ENCODE measurements at places on chromosomes 12 and 14. TPM values are rescaled to one million over a fixed set of nuclear protein-coding genes. Genes with fewer than 3 reads are reported as not detected.

Gene AQP6
- polyA plus RNA-seq: not detected

Gene OVCH1
- 0.22 TPM for polyA plus RNA-seq

DNA sequence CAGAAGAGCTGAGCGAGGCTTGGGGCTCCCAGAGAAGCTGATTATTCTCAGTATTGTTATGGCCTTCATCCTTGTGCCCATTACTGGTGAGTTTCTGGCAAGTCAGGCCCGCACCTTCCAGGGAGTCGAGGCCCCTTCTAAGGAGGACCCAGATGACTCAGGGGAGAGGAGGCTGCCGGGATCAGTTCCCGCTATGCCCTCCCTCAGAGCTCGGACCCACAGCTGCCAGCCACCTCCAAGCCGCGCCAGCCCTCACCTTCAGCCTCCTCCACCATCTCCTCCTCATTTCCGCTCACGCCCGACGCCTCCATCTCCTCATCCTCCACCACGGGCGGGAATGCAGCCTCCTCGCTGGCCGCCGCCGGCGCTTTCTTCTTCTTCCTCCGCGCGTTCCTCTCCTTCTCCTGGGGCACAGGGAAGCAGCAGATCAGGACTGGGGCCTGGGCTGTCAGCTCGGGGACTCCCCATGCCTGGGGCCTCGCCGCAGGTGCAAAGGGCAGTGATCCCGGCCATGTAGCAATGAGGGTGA, 83.2 kb downstream of the RFLNA start:
- DNase-seq: no peak

GRCh38 chr14:68219407-68219806, 399.8 kb downstream of the RAD51B start:
- DNase-seq: no peak

DNA sequence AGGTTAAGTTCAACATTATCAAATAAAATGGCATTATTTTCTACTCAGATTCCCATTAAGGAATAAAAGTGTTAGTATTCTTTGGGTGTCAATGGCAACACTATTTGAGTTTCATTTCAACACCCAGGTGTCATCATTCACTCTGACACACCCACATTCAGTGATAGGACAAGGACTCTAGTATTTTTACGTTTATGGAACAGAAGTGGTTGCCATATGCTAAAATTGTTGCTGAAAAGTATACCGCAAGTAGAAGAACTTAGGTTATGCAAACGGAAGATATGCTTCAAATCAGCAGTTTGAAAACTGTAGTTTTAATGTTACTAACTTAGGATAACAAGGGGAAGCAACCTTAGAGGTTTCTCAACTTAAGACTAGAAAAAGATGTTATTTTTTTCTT, 20.0 kb upstream of the SGPP1 start:
- no peak for DNase-seq

DNA sequence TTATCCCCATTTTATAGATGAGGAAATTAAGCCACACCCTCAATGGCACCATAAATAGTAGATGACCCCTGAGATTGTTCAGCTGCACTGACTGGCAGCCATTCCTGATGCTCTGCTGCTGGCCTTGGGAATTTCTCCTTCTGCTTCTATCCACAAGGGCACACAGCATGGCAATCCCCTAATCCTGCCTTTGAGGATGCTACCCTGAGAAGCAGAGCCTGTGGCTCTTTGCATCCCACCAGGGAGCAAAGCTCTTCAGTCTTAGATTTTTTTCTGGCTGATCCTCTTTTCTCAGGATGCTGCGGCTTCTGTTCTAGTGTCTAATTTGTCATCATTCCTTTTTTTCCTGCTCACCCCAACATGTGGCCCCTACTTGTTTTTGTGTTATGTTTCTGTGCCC, 114.8 kb downstream of the TMX1 start:
- no peak for DNase-seq

DNA sequence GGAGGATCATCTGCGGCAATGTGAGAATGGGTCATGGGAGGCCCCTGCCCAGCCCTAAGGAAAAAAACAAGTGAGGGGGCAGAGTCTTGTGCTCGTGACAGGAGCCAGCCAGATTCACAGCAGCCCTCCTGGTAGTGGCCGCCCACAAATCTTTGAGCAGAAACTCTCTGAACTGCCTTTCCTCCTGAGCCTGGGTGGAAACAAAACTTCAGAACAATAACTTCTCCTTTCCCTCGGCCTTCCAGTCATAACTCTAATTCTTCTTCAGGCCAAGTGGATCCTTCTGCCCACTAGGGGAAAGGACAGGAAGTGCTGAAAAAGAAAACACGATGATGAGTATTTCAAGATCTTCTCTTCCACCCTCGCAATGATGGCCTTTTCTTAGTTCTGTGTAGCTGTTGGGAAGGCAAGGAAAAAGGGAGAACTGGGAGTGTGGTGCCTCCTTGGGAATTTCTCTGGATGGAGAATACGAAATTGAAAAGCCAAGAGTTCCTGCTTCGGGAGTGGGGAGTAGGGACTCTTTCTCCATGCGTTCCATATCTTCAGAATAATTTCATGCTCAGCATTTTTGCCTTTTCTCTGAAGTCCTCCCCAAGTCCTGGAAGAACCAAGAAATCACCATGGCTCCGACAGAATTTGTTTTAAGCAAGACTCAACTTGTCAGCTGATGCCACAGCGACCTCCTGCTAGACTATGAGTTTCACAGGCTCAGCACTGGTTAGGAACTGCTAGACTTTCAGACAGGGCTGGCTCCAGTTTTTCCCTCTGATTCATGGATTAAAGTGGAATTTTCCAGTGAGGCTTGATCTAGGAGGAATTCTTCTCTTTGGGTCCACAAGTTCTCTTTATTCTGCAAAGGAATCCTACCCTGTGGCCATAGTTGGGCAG, 188.9 kb downstream of the CAND1 start:
- no peak for DNase-seq

- DNase-seq: no peak
These were observed 5.0 kb upstream of the HOXC9 start for GRCh38 chr12:53995002-53995377.

GRCh38 chr12:120581998-120582397, 796 bp upstream of the POP5 start:
- no peak for DNase-seq

DNA sequence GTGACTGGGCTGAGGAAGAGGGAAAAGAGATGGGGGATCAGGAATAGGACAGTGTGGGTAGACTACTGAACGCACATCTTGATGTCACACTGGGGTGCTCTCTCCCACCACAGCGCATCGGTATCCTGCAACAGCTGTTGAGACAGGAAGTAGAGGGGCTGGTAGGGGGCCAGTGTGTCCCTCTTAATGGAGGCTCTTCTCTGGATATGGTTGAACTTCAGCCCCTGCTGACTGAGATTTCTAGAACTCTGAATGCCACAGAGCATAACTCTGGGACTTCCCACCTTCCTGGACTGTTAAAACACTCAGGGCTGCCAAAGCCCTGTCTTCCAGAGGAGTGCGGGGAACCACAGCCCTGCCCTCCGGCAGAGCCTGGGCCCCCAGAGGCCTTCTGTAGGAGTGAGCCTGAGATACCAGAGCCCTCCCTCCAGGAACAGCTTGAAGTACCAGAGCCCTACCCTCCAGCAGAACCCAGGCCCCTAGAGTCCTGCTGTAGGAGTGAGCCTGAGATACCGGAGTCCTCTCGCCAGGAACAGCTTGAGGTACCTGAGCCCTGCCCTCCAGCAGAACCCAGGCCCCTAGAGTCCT, 6.9 kb downstream of the C1QL4 start:
- no peak for DNase-seq

GRCh38 chr12:105427883-105428282, 97.4 kb downstream of the C12orf75 start:
- DNase-seq: no peak

DNA sequence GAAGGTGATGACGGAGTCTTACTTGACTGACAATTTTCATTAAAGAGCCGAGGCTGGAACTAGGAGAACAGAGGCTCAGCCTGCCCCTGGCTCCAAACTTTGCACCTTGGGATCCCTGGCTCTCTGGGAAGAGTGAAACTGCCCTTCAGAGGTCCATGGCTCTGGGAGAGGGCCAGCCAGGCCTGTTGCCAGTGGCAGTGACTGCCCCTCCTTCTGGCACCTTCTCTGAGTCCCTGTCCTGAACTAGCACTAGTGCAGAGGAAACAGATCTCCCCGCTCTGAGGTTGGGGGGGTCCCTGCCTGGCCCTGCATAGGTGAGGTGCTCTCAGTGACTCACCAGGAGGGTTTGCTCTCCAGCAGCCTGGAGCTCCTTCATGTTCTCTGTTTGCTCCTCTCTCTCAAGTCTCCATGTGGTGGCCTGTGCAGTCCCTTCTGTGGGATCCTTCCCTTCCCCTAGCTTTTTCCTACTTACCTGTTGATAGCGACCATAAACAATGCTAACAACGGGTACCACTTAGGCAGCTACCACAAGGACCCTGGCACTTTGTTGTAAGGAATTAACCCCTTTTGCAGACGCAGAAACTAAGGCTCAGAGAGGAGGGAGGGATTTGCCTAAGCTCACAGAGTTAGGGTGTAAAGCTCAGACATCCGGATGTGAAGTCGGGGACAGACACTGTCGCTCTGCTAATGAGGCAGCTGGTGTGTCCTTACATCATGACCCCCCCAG, 22.4 kb downstream of the FAM222A start:
- no peak for DNase-seq

- DNase-seq: no peak
These were observed 162.5 kb downstream of the C12orf50 start for GRCh38 chr12:87866578-87867292.

DNA sequence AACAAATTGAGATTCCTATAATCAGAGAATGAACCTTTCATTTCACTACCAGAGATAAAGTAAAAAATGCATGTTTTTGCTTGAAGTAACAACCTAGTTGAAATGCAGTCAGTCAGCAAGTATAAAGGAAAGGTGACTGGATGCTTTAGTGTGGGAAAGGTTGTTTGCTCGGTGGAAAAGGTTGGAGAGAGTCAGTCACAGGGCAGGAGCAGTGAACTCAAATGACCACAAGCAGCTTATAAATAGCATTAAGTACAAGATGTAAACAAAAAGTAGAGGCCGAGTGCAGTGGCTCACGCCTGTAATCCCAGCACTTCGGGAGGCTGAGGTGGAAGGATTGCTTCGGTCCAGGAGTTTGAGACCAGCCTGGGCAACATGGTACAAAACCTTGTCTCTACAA, 98.1 kb upstream of the FGD4 start:
- DNase-seq: no peak

DNA sequence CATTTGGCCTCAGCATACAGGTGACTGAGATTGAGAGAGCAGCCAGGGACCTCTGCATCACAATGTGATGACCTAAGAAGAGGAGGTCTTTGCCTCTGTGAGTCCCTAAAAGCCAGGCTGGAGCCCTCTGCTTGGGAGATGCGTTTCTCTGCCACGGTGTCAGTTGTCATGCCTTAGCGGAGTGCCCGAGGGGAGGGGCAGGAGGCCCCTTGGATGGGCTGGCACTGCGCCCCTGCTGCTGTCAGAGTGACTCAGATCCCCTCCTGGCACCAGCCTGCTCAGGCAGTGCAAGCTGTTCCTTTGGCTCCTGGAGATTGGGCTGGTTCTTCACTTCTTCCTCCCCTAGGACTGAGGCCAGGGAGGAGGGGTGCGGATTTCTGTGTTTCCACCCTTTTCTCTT, 64.9 kb upstream of the KCNA5 start:
- DNase-seq: no peak

GRCh38 chr14:36507847-36508417, 12.1 kb downstream of the NKX2-1 start:
- DNase-seq: no peak

- DNase-seq: no peak
These were observed 24.9 kb downstream of the VPS37B start for GRCh38 chr12:122870867-122871664.

DNA sequence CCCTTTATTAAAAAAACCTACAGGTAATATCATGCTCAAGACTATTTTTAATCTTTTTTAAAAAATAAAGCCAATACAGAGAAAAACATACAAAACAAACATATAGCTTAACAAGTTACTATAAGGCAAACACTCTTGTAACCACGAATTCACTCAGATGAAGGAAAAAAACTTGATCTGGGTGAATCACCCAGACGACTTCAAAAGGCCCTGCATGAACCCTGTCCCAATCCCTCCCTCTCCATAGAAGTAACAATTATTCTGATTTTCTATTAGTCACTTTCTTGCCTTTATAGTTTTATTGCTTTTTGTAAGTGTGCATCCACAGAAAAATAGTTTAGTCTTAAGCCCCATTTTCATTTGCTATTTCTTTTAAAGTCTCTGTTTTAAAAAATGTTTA, 72.6 kb downstream of the LRP6 start:
- no peak for DNase-seq

DNA sequence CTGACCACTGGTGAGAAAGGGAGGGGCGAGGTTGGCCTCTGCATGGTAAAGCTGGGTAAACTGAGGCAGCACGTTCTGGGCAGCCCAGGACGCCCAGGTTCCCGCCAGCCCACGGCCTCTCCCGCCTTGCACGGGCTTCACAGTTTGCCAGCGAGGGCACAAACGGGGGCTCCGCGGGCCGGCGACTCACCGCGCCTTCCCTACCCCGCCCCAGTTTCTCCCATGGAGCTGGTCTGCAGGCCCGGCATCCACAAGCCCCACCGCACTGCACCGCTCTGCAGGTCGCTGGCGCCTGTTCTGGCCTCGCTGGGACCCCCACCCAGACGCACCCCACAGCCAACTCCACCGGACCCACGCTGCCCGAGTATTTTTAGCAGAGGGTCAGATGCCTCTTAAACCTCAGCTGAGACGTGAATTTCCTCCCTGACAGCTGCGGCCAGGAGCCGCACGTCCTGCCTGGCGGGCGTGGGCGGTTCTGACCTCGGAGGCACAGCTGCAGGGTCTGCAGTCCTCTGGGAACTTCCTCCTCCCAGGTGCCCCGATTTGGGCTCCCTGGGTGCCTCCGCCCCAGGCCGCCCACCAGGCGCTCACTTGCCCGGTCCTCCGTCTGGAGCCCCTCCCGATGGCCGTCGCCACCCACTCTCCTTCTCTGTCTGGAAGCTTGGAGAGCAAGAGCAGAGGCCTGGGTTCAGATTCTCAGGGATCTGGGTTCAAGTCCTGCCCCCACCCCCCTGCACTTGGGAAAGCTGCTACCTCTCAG, 29.5 kb upstream of the INF2 start:
- DNase-seq: no peak

DNA sequence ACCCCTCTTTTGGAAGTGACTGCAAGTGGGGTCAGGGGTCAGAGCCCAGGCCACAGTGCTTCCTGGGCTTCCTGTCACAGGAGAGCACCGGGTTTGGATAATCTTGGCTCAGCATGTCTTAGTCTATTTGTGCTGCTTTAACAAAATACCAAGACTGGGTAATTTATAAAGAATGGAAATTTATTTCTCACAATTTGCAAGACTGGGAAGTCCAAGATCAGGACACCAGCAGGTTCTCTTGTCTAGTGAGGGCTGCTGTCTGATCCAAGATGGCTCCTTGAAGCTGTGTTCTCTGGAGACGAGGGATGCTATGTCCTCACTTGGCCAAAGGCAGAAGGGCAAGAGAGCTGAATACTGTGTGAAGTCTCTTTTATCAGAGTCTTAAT, 74.1 kb downstream of the RIN3 start:
- DNase-seq: no peak

- no peak for DNase-seq
These were observed 34.2 kb downstream of the KCNA1 start for GRCh38 chr12:4943938-4944284.

DNA sequence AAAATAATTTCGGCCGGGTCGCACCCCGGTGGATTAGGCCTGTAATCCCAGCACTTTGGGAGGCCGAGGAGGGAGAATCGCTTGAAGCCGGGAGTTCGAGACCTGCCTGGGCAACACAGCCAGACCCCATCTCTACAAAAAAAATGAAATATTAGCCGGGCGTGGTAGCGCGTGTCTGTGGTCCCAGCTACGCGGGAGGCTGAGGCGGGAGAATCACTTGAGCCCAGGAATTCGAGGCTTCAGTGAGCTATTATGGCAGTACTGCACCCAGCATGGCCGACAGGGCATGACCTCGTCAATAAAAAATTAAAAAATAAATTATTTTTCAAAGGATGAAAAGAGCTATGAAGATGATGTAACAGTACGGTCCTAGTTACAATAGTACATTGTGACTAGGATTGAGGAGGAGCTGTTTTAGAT, 523 bp downstream of the GTF2H3 start:
- no peak for DNase-seq
